ENCODE measurements at places on chromosomes 12 and 14.

- no peak for DNase-seq
These were observed 110.2 kb downstream of the VCPKMT start for GRCh38 chr14:50006141-50006540.

GRCh38 chr12:46454981-46455380 is 82.4 kb upstream of the SLC38A2 start:
- no peak for DNase-seq

GRCh38 chr14:22974530-22975313 is 7.6 kb downstream of the AJUBA start:
- no peak for DNase-seq

DNA sequence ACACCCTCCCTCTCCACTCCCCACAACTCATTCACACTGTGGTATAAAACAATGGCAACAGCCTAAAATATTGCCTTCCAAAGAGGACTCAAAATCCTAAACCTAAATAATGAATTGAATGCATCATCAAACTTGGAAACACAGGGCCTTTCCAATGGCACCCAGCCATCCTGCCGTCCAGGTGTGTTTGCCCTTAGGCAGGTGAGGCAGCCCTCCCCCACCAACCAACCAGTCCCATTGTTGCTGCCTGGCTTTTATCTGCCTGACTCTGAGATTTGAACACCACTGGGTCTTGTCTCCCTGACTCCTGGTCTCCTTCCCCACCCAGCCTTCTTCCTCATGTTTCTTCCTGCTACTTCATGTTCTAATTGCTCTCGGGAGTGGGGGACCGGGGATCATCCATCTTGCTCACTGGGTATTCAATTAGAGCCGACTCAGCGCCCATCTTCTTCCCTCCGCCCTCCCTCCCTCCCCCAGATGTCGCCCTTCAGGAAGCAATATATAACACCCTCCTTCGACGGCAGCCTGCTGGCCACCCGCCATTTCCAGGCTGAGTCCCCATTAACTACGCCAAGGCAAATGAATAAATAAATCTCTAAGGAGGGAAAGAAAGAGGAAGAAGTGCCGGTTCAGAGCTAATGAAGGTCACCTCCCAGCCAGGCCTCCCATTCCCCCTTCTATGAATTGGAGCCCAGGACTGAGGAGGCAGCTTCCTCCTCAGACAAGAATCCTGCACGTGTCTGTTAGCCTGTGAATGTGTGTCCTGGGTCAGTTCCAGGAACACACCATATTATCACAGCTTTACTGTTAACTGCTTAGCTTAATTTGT is 36.3 kb upstream of the NTF3 start:
- DNase-seq = no peak

DNA sequence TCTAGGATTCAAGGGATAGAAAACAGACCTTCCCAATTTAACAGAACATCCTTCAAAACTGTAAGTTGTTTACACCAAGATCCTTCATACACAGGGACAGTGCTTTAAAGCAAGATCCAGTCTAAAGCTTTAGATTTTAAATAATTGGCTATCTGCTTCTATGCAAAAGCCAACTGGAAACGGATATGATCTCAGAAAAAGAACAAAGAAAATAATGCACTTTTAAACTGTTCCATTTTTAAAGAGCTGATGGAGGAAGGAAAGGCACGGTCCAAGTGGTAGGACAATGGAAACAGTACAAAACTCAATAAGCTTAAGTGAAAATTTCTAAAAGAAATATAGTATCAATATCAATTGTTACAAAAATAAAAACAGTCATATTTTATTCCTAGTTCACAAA is 27.7 kb downstream of the LRP6 start:
- no peak for DNase-seq

GRCh38 chr12:110281549-110282299 is 677 bp downstream of the ATP2A2 start:
- DNase-seq = no peak

GRCh38 chr14:95021588-95021987 is 135.7 kb downstream of the DICER1 start:
- DNase-seq = no peak

DNA sequence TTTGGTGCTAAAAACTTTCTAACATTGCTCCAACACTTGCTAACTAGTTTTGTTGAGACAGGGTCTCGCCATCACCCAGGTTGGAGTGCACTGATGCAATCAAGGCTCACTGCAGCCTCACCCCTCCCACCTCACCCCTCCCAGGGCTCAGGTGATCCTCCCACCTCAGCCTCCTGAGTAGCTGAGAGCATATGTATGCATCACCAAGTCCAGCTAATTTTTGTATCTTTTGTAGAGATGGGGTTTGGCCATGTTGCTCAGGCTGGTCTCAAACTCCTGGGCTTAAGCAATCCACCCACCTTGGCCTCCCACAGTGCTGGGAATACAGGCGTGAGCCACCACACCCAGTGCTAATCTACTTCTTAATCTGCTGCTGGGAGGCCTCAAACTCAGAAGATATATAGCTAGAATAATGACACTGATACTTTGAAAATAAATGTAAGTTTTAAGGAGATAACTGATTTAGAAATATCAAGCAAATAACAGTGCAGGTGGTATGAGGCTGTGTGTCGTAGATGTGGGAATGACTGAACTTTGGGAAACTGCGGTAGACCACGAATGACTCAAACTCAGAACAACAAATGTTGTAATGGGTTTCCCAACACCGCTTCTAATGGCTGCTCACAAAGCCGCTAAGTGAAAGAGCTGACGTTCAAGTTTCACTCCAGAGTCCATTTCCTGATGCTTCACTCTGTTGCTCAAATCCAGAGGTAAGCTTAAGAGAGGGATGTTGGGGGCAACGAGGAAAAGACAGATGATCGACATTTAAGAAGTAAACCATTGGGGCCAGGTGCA is 10.0 kb downstream of the TMCC3 start:
- no peak for DNase-seq

- DNase-seq = no peak
These were observed 1.0 kb downstream of the CACNA2D4 start for GRCh38 chr12:1917172-1918070.

- DNase-seq = no peak
These were observed 1758.1 kb upstream of the SEL1L start for GRCh38 chr14:83291714-83292113.

DNA sequence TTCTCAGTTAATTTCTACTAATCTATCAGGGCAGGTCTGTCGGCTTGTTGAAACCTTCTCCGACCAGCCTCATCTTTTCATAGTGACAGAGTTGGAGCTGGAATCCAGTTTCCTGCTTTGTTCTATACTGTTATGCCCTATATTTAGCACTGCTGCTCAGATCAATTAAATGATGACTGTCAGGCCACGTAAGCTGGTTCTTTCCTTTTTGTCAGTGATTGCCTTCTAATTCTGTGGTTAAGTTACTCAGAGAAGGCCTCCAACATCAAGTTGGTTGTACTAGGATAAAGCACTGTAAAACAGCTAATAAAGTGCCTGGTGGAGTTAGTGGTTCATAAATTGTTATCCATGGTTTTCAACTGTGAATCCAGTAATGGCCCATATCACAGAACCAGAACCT is 22.6 kb downstream of the DERA start:
- no peak for DNase-seq

DNA sequence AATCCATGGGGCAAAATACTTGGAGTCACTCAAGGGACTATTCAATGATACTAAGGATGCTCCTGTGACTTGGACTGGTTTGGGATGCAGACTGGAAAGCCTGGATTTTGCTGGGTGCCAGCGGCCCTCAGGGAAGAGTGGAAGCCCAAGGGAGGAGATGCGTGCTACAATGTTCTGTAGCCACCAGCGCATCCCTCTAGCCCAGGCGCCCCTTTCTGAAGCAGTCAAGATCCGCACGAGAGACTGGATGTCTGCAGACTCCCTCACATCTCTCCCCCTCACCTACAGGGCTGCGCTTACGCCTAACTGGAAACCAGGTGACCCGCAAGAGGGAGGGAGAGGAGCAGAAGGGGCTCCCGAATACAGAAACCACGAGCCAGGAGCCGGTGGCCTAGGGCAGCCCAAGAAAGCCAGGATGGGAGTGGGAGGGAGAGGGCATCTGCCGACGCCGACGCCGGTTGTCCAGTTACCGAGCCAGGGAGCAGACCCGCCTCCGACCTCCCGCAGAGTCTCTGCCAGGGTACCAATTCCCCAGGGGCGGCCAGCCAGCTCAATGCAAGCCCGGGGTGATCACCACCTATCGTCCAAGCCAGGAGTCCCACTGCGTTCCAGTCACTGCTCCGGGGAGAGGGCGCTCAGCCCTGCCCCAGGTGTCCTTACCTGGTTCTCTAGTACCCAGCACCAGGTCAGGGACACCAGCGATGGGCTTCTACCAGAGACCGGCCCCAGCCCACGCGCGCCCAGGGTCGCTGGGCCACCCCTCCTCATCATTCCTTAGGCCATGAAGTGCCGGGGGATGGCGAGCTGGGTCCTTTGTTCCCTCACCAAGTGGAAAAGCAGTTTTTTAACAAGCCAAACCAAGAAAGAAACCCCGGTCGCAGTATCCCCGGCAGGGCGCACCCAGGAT is 1.2 kb downstream of the NTN4 start:
- no peak for DNase-seq

GRCh38 chr12:123998991-123999359 is 26.0 kb downstream of the ZNF664 start:
- no peak for DNase-seq

GRCh38 chr14:93959239-93960107 is 16.9 kb downstream of the ASB2 start:
- no peak for DNase-seq

DNA sequence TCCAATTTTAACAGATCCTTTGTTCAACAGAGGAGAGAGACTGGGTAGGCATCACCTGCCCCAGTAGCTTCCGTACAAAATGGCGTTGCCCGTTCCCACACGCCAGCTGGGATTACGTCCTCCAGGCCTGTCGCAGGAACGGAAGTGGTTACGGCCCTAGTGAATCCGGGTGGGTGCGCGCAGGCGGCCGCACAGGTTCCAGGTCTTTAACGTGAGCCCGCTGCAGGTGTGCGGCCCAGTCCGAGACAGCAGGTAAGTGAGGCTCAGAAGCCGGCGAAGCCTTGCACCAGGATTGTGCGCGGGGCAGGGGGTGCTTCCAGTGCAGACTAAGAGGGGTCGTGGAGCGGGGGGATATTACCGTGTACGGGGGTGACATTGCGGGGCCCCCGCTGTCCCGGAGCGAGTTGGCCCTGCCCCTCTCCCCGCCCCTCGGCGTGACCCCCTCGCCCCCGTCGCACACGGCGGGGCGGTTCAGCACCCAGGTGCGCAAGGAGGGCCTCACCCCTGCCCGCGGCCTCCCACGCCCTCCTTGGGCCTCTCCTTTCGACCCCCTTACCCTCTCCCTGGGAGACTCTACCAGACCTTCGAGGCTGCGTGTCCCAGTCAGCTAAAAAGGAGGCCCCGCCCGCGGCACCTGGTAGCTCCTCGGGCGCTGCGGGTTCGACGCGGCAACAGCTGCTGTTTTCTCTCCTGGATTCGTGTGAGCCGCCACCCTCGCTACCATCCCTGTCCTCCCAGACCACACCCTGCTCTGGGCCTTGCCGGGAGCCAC is at the start of gene EXD2:
Gene EXD2 (plus strand): TSS at position 159 of the 772 bp plus-strand sequence. CDS start 17,973 bp downstream, outside the sequence.
- peak; percentile 74 for DNase-seq

- DNase-seq = no peak
These were observed 29.2 kb upstream of the TMED10 start for GRCh38 chr14:75205591-75205990.

GRCh38 chr12:46492471-46493085 is 120.0 kb upstream of the SLC38A2 start:
- DNase-seq = no peak

- DNase-seq = no peak
These were observed 68.7 kb downstream of the CCDC91 start for GRCh38 chr12:28258998-28259397.

DNA sequence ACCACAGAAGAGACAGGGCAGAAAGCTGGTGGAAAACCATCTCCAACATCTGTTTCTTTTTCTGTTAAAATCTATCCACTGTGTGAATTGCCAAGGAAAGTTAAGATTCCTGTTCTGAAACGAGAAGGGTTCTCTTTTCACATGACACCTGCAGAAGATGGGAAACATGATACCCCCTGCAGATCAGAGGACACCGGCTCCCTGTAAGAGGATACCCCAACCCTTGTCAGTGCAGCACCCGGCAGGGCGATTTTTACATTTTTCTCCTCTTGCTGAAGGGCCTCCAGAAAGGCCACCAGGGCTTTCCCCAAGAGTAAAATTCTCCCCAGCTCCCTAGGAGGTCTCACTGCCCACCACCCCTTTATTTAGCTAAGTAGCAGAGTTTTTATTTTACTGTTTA is 48.2 kb downstream of the DPF3 start:
- no peak for DNase-seq

DNA sequence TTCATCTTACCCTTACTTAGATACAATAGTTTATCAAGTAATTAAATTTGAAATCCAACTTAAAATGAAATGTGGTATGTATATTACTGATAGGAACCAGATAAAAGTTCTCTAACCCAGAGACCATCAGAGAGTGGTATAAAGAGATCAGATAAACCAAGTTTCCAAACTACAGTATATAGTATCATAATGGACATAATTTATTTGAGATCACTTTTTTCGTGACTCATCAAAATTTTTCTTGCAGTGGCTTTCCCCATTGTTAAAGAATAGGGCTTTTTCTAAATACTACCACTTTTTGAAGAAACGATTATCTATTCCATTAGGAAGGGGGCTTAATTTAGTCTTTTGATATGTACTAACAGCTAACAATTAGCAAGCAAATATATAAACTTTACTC is 15.2 kb upstream of the HSPA2 start:
- no peak for DNase-seq

- no peak for DNase-seq
These were observed 26.1 kb downstream of the FGD6 start for GRCh38 chr12:95191060-95191696.

- no peak for DNase-seq
These were observed 31.1 kb downstream of the SLC38A4 start for GRCh38 chr12:46794593-46795190.

GRCh38 chr12:16324772-16325171 is 22.7 kb upstream of the MGST1 start:
- DNase-seq = peak; percentile 64

DNA sequence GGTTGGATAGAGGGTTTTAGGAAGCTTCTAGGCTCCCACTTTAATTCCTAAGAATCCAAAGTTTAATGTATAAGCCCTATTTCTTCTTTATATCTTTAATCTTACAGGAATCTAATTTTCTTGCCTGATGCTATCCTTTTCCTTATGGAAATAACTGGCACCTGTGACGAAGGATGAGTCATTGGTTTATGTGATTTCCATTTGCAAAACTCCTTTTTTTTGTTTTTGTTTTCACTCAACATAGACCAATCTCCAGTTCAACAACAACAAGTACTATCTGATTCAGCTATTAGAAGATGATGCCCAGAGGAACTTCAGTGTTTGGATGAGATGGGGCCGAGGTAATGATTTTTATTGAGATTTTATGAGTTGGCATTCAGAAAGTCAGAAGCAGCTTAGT is 6.8 kb downstream of the PARP2 start:
- no peak for DNase-seq

DNA sequence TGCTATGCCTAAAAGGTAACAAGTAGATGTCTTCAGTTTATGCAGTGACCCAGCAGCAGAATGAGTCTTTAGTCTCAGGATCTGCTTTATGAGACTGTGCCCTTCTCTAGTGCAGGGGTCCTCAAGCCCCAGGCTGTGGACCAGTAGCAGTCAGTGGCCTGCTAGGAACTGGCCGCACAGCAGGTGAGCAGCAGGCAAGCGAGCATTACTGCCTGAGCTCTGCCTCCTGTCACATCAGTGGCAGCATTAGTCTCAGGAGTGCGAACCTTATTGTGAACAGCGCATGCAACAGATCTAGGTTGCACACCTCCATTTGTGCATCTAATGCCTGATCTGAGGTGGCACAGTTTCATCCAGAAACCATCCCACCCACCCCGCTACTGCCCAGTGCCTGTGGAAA is 38.4 kb downstream of the LRP6 start:
- no peak for DNase-seq

GRCh38 chr14:37864861-37865718 is 269.7 kb downstream of the TTC6 start:
- DNase-seq = no peak
